ENCODE measurements at places on chromosomes 7 and 10.

- DNase-seq = no peak
These were observed 58.0 kb upstream of the EBF3 start for GRCh38 chr10:130022086-130022485.

DNA sequence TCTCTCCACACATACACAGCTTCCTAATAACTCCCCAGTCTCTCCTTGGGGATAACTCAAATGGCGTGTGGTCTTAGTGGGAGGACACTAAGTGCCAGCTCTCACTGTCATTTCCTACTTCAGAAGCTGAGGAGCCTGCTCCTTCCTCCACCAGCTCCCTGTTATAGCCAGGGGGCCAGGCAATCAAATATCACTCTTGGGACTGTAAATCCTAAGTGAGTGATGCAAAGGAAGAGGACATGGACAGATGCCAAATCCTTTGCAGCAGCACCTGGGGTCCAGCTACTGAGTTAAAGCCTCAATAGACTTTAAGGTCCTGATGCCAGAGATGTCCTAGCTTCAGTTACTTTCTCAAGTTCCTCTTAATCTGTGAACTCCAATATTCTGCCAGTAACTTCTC is 34.1 kb downstream of the SEM1 start:
- DNase-seq = no peak

GRCh38 chr10:97734021-97734420 is 2.9 kb upstream of the ZFYVE27 start:
- no peak for DNase-seq

GRCh38 chr10:45375716-45376231 is 1.8 kb downstream of the ALOX5 start:
- no peak for DNase-seq

DNA sequence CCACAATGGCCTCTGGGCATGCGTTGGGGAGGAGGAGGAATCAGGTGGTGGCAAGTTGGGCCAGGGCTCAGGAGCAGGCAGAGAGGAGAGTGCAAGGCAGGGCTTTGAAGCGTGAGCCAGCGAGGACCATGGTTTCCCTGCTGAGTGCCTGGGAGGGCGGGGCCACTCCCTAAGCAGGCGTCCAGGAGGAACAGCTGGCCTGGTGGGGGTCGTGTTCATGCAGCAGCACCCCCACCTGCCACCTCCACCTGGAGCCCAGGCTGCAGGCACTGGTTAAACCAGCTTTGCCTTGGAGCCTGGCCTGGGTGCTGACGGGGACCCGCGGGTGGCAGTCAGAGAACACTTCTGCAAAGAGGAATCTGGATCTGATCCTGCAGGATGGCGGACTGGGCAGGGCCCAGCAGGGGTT is 24.2 kb upstream of the AQP1 start:
- no peak for DNase-seq

GRCh38 chr7:36487756-36488336 is 98.2 kb downstream of the ANLN start:
- no peak for DNase-seq

- peak; percentile 81 for DNase-seq
These were observed 96.5 kb upstream of the TARP start for GRCh38 chr7:38369816-38370493.

GRCh38 chr7:48063985-48064384 is 25.1 kb upstream of the UPP1 start:
- DNase-seq = no peak

GRCh38 chr10:117726596-117727295 is 184.2 kb downstream of the EMX2 start:
- DNase-seq = no peak

GRCh38 chr10:132847416-132847777 is 61.5 kb upstream of the NKX6-2 start:
- DNase-seq = no peak

GRCh38 chr10:132313865-132314264 is 6.1 kb upstream of the STK32C start:
- no peak for DNase-seq

- DNase-seq = no peak
These were observed 54.2 kb downstream of the METTL2B start for GRCh38 chr7:128530855-128531104.

DNA sequence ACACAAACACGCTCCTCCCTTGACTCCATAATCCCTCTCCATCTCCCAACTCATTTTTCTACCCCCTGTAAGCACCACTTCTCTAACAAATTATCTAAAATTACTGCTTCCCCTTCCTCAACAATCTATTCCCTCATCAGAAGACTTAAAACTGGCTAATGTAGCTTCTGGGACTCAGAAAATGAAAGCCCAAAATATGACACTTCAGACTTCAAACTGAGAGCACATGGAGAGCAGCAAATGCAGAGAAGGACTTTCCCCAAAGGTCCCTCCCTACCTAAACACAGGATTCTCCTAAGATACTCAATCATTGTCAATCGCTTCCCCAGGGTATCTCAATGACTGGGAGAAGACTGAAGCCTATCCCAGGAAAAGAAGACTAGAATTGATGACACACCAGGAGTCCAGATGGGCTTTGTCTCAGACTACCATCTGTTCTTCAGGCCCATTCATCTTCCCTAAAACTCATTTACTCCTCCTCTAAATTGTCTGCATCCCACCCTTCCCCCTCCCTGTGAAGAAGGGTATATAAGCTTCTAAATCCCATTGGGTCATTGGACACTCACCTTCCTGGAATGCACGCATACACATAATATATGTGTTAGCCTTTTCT is 39.2 kb downstream of the ST8SIA6 start:
- no peak for DNase-seq

DNA sequence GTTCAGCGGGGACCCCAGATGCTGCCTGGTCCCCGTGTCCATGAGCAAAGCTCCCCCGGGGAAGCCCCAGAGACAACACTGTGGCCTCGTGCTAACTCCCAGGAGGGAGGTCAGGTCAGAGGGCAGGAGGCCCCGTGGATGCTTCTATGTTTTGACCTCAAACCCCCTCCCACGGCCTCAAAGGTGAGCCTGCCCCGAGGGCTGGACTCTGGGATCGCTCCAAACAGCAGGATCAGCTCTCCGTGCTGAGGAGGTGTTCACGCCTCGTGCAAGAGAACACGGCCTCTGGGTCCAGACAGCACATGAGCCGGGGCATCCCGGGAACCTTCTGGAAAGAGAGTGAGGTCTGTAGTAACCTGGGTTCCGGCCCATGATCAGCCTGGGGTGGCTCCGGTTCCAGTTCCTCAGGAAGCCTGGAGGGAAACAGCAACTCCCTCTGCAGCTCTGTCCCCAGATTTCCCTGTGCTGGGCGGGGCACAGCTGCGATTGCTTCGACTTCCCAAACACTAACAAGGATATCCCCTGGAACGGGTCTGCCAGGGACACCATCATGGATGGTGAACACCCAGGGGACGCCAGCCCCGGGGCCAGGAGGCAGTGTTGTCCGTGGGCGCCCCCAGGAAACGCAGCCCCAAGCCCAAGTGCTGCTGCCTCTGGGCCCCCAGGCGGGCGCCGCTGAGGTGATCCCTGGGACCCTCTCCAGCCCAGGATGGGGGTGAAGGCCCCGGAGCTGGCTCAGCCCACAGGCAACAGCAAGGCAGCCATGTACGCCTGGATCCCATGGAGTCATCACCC is 18.0 kb upstream of the INPP5A start:
- DNase-seq = no peak

GRCh38 chr10:81068460-81068859 is 530.8 kb downstream of the SH2D4B start:
- no peak for DNase-seq

GRCh38 chr10:91785830-91786229 is 12.4 kb upstream of the TNKS2 start:
- DNase-seq = no peak

DNA sequence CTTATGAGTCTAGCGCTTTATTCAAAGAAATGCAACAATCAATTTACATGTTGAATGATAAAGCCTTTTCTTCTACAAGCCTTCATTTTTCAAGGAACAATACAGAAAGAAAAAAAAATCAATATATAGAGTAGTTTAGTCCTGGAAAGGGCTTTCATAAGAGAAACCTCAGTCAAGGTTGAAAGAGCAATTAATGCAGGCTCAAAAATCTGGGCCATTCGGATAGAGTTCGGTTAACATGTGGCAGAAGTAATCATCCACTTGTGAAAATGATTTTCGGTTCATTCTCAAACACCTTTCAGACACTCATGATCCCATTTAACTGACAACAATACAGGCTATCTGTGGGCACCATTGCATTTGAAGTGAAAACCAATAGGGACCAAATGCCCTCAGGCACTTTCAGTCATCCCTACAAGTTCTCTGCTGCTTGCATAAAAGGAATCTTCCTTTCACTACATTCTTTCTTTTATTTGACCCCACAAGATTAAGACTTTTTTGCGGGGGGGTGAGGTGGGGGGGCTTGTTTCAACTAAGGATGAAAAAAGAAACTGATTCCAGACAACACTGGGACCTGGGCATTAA is 177.9 kb downstream of the RNF133 start:
- no peak for DNase-seq

DNA sequence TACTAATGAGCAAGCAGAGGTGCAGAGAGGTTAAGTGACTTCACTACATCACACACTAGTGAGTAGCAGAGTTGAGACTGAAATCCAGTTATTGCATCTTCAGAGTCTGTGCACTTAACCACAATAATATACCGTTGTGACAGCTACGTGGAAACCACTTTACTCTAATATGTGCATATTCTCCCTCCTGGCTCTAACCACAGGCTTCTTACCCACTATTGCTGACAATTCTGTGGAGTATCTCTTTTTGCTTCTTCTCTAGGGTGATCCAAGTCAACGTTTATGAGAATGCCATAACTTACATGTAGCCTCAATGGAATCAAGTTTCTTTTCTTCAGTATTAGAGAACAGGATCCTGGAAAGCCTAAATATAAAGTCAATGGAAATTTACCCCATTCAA is 64.2 kb upstream of the MEOX2 start:
- no peak for DNase-seq

GRCh38 chr7:78852951-78853350 is 600.5 kb downstream of the MAGI2 start:
- peak; percentile 11 for DNase-seq

DNA sequence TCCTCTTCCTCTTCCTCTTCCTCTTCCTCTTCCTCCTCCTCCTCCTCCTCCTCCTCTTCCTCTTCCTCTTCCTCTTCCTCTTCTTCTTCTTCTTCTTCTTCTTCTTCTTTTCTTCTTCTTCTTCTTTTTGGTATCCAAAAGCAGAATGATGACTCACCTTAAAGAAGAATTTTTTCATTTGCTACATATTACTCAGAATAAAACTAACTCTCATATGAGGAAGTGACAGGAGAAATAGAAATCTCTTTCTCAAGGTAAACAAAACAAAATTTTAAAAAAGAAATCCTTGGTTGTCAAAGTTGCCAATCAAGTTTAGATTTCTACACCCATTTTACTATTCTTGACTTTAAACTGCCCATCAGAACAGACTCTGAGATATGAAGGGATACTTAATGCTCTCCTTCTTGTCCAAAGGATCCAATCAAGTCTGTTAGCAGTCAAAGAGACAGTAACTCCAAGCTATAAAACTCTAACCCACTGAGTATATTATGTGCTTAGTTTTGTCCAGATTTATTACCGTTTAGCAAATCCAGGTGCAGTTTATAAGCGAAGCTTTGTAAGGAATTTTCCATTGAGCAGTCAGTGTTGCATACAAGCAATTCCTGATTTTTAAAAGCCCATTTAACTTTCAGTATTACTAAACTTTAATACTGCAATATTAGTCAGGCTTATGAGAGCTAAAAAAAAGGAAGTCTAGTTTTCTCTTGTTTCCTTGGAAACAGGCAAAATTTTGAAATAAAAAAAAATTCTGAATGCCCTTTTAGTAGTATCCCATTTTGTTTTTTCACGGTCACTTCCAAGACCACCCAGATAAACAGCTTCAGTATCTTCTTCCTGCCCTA is 43.1 kb upstream of the SNX13 start:
- DNase-seq = no peak
